ENCODE measurements at places on chromosomes 7 and 10. TPM values are rescaled to one million over a fixed set of nuclear protein-coding genes. Genes with fewer than 3 reads are reported as not detected.

The GRID1 gene
- 5.6 TPM for total RNA-seq

The SFTPA1 gene
- total RNA-seq = 6.5 TPM

GRCh38 chr7:55048221-55048859 lies 29.5 kb downstream of the EGFR start:
- DNase-seq = no peak

- DNase-seq = no peak
Measured at GRCh38 chr10:104501864-104502579, 139.1 kb upstream of the SORCS3 start.

DNA sequence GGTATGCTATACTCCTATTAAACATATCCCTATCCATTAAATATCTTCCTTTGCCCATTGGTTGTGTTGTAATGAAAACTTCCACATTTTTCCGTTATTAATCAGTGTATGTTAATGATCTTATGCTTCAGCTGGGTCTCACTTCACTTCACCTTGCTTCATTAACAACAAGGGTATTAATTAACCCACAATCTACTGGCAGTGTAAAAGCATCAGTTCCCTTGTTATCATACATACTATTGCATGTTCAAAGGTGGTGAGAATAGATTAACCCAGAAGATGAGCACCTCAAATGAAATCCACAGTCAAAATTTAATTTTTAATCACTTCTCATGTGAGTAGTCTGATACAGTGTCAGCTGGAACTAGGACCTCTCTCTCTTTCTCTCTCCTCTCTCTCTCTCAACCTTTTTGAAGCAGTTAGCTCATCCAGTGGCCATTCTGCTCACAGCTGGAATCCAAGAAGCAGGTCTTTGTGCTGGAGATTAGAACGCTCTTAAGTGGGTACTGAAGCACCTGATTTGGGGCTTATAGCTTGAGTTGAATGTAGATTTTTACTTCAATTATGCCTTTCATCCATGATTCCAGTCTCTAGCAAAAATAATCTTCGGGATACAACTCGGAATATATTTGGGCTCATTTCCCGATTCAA lies 172.3 kb downstream of the RAPGEF5 start:
- no peak for DNase-seq

DNA sequence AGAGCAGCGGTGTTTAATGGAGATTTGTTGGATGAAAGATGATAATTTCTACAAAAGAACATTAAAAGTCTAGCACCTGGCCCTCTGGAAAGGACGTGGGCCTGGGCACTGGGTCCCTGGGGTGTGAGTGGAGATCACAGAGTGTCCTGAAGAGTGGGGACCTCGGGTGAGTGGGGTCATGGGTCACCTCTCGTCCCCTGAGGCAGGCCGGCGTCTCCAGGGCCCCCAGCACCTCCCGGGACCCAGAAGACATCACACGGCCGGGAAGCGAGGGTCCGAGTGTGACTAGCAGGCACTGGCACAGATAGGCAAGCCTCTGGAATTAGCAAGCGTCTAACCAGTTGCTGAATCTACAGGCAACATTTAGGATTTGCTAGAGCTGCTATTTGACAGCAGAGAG lies 257.2 kb downstream of the MAD1L1 start:
- DNase-seq = no peak

GRCh38 chr7:74253835-74254128 lies 417 bp downstream of the RFC2 start:
- no peak for DNase-seq

DNA sequence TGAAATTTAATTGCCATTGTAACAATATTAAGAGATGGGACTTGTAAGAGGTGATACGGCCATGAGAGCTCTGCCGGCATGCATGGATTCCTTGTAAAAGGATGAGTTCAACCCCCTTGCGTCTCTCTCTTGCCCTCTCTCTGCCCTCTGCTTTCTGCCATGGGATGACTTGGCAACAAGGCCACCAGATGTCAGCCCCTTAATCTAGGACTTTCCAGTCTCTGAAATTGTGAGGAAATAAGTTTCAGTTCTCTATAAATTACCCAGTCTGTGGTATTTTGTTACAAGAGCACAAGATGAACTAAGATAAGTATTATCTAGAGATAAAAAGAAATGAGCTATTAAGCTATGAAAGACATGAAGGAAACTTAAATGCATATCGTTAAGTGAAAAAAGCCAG lies 145.7 kb upstream of the AHR start:
- DNase-seq = no peak

Data from HCT116 (cell line).